ENCODE measurements at places on chromosomes 12 and 14.

DNA sequence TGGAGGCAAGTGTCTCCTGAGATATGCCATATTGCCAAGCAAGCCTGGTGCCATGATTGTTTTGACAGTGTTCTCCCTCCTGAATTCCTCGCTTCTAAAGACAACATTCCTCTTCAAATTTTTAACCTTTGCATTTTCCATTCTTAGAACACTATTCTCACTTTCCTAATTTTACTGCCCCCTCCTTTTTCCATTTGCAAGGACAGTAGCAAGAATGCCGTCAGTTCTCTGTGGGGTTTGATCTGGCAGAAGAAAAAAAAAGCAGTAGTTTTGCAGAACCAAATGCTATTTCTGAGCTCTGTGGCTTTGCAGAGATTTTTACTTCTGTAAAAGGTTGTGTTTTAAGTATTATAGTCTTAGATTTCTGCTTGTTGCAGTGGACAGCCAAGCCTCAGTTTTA lies 295.2 kb downstream of the NUAK1 start:
- no peak for DNase-seq

GRCh38 chr14:71606575-71606974 lies 325.7 kb upstream of the RGS6 start:
- DNase-seq: no peak

DNA sequence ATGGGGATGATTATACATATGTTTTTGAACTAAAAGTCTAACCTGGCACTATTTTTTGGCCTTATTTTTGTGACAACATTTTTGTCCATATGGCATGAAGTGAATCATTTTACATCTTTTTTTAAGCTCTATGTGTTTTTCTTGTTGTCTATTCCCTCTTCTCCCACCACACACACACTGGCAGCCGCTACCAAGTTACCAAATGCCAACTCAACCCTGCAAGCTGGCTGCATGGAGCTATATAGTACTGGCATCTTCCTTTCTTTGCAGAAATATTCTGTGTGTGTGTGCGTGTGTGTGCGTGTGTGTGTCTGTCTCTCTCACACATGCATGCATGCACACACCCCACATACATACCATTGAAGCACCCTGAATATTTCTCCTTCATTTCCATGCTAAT lies 278.9 kb upstream of the SOX5 start:
- no peak for DNase-seq

DNA sequence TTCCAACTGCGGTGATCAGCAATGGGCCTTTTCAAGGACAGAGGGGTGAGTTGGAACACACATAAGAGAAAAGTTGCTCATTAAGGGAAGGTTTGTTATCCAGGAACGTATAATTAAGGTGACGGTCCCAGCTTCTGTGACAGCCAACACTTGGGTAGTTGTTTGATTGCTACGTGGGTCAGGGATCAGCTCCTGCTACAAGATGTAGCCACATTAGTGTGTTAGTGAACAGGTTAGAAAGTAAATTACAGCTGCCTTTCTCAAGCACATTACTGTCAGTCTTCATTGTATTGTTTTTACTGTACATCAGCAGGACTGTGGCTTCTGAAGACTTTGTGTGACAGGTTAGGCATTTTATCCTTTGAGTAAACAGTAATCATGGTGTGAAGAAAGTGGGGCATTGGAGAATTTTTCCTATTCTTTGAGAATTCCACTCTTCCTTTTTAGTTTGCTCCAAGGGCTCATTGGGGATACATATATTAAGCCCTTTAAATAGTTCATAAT lies 230.5 kb downstream of the EGLN3 start:
- DNase-seq: no peak

- DNase-seq: no peak
These were observed 35.2 kb downstream of the POLR3B start for GRCh38 chr12:106392759-106393158.

DNA sequence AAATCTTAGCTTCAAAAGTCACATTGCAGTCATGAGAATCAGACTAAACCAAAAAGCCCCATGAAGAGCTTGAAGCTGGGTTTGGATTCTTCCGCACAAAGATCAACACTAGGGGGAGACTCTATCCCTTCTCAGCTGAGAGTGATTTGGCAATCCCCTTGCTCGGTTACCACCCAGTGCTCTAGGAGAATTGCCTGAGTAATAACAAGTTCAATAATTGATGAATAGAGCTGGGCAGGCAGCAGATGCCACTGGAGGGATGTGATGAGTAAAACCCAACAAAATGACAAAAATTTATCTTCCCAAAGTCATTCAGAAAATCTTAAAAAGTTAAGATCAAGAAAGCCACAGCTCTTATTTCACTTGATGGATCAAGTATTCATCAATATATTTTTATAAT lies 185.6 kb upstream of the ARID2 start:
- DNase-seq: no peak

- no peak for DNase-seq
These were observed 14.9 kb upstream of the SCFD1 start for GRCh38 chr14:30607156-30607780.

DNA sequence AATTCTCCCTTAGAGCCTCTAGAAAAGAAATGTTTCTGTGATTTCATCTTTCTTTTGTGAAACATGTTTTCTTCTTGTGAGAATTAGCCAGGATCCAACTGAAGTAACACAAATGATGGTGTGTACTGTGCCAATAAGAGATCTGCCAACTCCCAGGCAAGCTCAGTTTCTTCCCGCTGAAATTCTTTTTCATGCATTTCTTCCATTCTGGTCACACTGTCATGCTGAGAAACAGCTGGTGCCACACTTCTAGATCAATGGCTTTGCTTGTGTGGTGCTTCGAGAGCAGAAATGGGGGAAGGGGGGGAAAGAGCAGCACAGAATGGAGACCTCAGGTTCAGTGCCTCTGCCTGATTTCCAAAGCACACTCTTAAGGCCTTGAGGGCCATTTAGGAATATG lies 41.4 kb upstream of the FGF6 start:
- no peak for DNase-seq

DNA sequence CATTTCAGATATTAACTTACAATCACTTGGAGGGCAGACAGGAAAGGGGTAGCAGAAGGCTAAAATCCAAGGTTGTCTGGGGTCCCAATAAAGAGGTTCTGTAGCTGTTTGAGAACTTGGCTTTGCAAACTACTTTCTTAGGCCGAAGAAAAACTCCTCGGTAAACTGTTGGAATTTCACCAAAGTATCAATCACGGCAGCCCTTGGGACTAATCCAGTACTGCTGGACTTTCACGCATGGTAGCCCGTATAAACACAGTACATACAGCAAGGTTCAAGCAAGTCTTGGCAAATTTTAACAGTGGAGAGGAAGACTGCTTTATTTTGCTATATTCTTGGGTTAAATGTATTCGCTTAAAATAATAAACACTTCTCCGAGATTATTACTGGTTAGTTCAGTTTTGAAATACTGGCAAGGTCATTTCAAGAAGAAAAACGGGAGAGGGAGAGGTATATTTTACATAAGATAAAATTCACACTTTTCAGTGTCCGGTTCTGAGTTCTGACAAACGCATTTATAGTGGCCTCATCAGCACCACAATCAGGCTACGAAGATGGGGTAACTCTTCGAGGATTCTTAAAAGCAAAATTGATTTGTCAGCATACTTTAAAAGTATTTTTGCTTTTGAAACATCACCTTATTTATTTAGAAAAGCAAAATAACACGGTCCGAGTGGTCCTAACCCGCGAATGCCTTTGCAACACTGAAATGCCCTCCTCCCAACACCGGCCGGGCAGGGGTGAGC lies 1.3 kb downstream of the SETD3 start:
- no peak for DNase-seq

- DNase-seq: no peak
These were observed 82.1 kb downstream of the TSPAN8 start for GRCh38 chr12:71075743-71076142.

DNA sequence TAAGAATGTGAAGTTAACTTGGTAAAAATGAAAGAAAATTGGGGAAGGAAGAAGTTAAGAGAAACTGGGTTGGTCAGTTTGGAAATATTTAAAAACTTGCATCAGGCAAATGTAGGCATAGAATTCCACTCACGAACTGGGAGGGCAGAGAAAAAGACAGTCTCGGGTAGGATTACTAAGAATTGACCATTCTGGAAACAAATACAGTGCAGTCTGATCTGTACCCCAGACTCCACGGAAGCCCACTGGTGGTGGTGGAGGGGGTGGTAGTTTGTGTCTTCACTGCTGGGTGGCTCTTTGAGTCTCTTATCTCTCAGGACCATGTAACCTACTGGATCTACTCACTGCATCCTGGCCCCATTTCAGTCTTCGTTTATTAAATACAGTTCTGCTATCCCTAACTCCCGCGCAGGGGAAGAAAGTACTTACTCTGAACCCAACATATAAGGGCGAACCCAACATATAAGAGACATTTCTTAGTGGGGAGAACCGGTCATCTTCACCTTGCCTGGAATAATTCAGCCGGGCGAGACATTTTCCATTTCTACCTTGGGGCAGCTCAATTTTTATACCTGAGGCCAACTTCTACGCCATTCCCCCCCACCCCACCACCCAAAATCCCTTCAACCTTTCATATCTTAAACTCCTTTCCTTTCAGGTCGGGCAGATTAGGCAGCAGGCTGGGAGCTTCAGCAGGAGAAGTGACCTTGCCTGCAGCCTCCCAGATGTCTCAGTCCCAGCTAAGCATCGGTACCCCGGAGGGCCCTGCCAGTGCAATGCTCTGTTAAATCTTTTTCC lies 1.7 kb downstream of the SLC2A3 start:
- DNase-seq: no peak

DNA sequence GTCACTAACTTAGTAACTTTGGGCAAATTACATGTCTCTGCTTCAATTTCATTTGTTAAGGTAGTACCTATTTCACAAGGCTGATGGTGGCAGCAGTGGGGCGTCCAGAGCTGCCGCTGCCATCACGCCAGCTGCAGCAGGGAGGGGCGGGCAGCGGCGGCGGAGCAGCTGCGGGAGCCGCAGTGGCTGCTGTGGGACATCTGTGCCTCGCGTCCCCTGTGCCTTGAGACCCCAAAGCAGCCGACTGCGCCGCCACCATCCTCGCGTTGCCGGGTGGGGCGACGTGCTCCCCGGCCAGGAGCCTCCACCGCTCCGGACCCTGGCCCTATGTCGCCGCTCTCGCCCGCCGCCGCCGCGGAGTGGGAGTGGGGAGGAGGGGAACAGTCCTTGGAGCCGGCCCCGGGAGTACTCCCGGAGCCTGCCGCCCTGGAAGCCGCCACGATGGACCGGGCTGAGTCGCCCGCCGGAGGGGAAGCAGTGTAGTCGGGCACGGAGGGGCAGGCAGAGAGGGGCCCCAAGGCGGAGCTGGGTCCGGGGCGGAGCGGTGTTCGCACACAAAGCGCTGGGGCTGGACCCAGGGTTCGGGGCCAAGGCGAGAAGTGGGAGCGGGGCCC lies 51.4 kb downstream of the A2M start:
- no peak for DNase-seq

GRCh38 chr14:35678403-35679028 lies 130.6 kb downstream of the RALGAPA1 start:
- no peak for DNase-seq
